HCT116 (cell line): ENCODE measurements at places on chromosomes 4 and X.

- no peak for DNase-seq
Measured at GRCh38 chr4:81522711-81523110, 51.0 kb upstream of the RASGEF1B start.

DNA sequence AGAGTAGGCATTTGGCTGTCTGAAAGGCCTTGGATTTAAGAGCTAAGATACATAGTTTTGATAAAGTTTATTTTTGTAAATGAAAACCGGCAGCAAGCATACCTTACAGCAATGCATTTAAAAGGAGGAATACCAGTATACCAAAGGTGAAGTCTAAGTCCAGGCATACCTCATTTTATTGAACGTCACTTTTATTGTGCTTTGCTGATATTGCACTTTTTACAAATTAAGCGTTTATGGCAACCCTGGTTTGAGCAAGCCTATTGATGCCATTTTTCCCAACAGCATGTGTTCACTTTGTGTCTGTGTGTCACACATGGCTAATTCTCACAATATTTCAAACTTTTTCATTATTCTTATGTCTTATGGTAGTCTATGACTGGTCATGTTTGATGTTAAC lies 8.4 kb upstream of the SLC6A14 start:
- no peak for DNase-seq

- DNase-seq: no peak
Measured at GRCh38 chrX:141439651-141440050, 144.9 kb downstream of the SPANXA1 start.

DNA sequence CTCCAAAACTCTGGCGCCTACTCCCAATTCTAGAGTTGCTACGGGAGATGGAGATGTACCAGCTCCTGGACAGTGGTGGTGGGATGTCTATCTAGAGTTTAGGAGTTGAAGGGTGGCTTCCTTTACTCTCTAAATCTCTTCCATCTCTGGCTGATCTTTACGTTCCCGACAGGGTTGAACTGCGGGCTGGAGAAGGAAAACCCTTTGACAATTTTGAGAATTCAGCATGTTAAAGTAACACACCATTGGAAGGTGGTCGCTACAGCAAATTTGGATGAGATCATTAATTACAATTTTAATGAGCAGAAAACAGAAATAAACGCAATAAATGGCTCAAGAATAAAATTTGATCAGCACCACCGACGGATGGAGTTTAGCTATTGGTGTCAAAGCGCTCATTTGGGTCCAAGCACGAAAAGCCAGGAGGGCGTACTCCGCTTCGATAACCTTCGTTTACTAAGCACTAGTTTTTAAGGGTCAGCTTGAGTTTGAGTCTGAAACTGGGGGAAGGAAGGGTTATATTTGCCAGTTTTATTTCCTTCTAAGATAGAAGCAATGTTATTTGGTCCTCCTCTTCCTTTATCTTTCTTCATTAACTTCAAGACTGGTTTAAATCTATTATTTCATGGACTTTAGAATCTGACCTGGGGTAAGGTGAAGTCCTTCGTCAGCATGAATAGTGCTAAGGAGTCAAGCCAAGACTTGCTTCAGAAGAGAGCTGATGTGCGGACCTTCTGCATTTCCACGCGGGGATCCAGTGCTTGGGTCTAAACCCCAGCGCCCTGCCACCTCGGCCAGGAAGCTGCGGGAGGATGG lies 1.5 kb upstream of the NKX6-1 start:
- DNase-seq: no peak

- peak; percentile 31 for DNase-seq
Measured at GRCh38 chr4:70544279-70544868, 26.0 kb downstream of the AMTN start.

DNA sequence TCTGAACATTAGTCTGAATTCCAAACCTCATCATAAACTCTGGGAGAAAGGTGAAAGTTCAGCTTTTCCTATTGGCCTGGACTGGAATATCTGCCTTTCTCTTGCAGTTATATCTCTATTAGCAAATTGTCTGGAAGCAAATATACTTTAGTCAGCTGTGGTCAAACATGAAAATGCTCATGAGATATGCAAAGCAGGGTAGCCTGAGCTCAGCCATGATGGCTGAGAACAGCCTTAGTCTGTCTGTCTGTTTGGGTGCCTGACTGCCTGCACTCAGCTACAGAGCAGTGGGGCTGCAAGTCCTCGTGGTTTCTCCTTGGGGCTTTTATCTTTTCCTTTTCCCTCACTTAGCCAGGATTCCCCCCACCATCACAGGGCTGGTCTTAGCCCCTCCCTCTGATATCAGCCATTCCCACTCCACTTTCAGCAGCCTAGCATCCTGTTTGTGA lies 19.5 kb upstream of the PGRMC2 start:
- no peak for DNase-seq

DNA sequence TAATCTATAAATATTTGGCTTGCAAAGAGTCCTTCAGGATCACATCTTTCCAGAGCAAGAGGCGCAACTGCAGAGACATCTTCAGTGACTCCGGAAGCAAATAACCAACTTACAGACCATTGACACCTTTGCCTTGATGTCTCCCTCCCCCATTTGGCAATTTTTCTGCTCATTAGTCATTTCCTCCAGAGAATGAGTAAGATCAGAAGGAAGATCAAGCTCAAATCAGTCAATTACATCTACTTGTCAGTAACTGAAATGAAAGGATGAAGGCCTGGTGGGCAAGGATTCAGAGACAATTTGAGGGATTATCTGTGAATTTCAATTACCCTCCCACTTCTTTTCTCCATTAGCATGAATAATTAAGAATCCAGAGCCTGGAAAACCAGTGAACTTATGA lies 665.6 kb upstream of the CPEB2 start:
- no peak for DNase-seq

DNA sequence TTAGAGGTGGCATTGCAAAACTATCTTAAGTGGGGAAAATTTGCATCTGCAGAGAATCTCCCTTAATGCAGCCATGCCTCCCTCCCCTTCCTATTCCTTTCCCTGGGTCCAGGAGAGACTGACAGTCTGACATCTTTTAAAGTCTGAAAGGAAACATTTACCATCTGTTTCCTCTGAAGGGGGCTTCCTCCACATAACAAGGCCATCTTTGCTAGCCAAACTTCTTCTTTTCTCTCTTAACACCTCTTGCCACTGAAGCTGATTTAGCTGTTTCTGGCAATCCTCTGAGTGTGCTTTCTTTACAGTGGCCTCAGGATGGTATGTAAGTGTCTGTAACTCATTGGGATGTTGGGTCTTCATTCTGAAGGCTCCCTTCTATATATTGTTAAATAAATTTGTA lies 34.6 kb upstream of the AADAT start:
- no peak for DNase-seq

DNA sequence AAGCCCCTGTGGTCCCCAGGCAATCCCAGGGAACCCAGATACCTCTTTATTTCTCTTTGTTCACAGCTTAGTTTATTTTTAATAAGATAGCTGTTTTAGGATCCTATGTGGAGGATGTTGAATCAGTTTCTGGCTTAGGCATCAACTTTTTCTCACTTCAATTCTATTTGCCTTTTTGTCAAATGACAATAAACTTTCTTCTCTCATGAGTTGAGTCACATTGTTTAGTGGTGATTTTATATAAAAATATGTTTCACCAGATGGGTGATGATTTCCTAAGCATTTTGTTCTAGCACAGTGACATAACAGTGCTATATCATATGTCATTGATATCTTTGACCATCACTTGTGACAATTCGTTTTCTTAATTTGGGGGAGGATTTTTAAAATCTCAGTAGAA lies 198.1 kb upstream of the PUDP start:
- no peak for DNase-seq

GRCh38 chr4:155666344-155667221 lies at the start of gene GUCY1A1:
GUCY1A1 (plus strand) TSS chr4:155666848; CDS start chr4:155696868, 30,020 bp downstream.
- no peak for DNase-seq

- no peak for DNase-seq
Measured at GRCh38 chr4:178554352-178554751, 1112.1 kb upstream of the AGA start.

DNA sequence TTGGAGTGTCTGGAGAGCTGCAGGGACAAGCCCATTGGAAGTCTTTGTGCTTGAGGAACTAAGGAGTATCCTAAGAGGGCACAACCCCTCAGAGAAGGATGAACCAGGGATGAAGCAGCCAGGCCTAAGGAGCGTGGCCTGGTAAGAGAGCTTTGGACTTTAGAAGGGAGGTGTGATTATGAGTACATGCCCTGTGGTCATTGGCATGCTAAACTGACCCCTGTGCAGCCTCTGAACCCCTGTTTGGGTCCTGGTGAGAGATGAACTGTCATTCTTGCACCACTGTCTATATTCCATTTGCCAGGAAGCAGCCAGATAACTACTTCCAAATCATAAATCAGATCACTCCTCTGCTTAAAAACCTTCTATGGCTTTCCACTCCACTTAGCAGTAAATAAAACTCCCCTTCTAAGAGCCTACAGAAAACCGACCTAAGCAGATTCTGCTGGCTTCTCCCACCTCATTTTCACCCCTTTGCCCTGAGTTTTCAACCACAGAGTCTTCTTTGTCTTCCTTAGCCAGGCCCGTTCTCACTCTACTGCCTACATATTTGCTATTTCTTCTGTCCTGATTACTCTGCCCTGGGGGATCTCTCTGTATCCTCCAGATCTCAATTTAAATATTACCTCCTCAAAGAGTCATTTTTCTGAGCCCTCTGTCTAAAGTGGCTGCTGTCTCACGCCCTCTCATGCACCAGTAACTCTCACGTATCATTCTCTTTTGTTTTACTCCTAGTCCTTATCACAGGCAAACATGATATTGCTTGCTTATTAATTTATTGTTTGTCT lies 56.7 kb downstream of the MID1IP1 start:
- DNase-seq: no peak

- peak; percentile 63 for DNase-seq
Measured at GRCh38 chr4:113584407-113585150, 177.0 kb downstream of the CAMK2D start.

DNA sequence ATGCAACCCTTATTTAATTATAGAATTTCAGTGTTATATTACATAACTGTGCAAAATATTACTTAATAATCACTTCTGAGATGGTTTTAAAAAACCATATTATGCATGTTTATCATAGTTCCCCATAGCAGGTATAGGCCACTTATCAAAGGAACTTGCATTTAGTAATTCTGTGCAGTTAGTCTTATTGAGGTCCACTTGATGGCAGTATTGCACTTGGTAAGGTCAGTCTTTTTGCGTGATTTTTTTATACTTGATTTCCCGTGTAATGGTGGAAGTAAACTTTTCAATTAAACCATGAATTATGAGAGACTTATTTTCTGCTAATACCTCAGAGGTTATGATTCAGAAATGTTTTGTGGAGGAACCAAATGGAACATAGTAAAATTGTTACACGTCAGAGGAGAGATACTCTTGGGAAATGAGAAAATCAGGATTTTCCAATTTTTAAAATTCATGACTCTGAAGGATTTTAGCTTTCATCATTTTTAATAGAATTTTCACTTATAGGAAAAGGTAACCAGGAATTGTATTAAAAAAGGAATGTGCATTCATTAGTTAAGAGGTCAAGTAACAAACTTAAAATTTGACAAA lies 230.0 kb downstream of the CCSER1 start:
- peak; percentile 74 for DNase-seq

- no peak for DNase-seq
Measured at GRCh38 chr4:89316931-89317366, 9.3 kb upstream of the GPRIN3 start.

- DNase-seq: no peak
Measured at GRCh38 chr4:161929956-161930355, 233.8 kb downstream of the FSTL5 start.

DNA sequence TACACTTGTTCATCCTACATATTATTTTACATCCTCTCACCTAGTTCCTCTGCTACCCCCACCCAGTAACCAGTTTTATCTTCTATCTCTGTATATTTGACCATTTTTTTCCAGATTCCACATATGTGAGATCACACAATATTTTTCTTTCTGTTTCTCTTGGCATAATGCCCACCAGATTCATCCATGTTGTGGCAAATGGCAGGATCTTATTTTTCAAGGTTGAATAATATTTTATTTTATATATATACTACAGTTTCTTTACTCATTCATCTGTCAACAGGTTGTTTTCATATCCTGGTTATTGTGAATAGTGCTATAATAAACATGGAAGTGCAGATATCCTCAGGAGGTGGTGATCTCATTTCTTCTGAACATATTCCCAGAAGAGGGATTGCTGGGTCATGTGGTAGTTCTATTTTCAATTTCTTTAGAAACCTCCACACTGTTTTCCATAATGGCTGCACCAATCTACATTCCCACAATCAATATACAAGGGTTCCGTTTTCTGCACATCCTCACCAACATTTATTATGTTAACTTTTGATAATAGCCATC lies 48.2 kb downstream of the THAP9 start:
- DNase-seq: no peak

GRCh38 chrX:1239681-1240142 lies 27.3 kb upstream of the CRLF2 start:
- no peak for DNase-seq

- no peak for DNase-seq
Measured at GRCh38 chr4:6773106-6773505, 9.4 kb upstream of the KIAA0232 start.

GRCh38 chrX:48814722-48815121 lies 11.6 kb upstream of the ERAS start:
- DNase-seq: no peak

GRCh38 chr4:87843936-87844335 lies 11.2 kb downstream of the MEPE start:
- DNase-seq: no peak

- DNase-seq: no peak
Measured at GRCh38 chr4:177485528-177485927, 43.3 kb upstream of the AGA start.

GRCh38 chr4:184861047-184861446 lies 35.3 kb upstream of the ACSL1 start:
- no peak for DNase-seq

- no peak for DNase-seq
Measured at GRCh38 chr4:81845761-81846160, 374.1 kb upstream of the RASGEF1B start.

DNA sequence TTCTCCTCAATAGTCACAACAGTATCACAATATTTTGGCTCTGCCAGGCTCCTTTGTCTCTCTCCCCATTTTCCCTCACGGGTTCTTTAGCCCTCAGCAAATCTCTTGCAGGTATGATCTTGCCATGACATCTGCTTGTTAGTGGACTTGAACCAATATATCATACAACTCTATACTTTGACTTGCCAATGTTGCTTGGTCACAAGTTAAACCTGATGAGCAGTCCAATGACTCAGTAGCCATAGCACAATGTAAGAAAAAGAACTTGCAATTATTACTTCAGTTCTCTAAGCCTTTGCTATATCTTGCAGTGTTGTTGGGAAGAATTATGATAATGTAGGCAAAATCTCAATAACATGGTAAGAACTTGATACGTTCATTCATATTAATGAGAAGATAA lies 174.6 kb upstream of the NRK start:
- DNase-seq: no peak

DNA sequence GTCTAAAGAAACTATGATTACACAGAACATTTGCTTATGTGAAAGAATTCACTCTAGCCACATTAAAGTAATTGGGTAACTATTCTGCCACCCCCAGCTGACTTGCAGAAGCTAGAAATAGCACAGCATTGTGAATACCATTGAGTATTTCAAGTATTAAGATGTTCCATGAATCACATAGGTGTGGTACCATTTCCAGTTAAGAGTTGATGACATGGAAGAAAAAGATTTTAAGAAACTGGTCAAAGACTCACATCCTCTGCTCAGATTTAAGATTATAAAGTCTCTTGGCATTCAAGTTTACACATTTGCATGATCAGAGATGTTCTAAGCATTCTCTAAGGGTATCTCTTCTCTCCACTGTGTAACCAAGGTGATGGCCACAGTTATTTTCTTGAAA lies 287.5 kb downstream of the CAMK2D start:
- DNase-seq: peak; percentile 72
